ENCODE measurements at places on chromosomes 1 and 21.

- DNase-seq: no peak
Observed at GRCh38 chr1:206699000-206699586, 14.4 kb downstream of the MAPKAPK2 start.

- DNase-seq: no peak
Observed at GRCh38 chr1:165837838-165838364, 10.5 kb downstream of the UCK2 start.

DNA sequence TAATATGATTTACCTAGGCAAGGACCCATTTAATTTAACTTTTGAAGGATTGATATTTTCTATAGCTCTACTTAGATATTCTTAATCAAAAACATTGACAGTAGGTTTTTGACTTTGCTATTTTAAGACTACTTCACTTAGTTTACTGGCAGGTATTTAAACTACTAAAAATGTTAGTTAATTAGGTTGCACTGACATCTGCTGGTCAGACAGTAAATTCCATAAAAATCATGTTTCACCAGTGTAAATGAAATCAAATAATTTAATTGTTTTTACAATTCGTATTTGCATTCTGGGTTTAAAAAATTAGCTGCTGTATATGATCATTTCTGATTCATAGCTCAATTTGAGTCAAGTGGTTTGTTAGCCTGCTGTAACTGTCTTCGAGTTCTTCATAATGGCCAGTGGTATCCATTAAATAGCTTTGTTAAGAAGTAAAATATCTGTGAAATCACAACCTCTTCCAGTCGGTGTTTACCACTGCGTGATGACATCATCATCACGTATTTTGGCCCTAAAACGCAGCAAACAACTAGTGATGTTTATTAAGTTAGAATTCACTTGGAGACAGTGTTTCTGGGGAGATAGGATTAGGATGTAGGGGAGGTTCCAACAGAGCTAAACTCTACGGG is 26.2 kb downstream of the EXTL2 start:
- no peak for DNase-seq

DNA sequence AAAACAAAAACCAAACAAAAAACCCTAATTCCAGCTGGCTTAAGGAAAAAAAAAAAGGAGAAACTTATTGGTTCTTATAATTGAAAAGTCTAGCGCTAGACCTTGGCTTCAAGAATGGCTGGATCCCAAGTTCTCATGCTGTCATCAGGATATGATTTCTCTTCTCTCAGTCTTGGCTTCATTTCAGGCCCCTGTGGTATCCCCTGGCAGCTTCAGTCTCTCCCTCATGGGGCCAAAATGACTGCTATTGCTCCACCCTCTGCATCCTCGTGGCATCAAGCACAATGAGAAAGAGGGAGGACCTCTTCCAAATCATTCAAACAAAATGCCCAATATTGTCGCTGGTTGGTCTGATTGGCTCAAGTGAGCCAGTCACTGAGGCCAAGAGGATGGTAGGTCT is 80.7 kb downstream of the GIPC2 start:
- no peak for DNase-seq

DNA sequence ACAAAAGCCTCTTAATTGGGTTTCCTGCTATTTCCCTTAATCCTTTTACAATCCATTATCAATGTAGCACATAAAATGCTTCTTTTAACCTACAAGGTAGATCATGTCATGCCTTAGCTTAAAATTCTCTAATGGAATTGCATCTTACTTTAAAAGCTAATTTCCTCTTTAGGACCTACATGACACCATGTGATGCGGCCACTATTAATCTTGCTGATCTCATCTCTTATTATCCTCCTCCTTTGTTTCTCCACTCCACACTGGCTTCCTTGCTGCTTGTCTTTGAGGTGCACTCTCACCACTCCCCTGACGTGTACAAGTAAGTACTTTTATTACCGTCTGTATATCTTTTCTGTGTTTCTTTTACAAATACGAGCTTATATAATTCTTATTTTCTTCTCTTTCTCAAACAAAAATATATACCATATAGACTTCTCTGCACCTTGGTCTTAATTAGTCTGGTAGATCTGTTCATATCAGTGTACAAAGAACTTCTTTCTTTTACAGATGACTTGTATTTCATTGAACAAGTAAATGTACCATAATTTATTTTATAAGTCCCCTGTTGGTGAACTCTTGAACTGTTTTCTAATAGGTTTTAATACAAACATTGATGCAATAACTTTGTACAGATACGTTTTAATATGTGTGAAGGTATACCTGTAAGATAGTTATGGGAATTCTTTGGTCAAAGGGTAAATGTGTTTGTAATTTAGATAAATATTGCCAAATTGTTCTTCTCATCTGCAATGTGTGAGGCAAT is 28.2 kb downstream of the GPR88 start:
- DNase-seq: no peak

DNA sequence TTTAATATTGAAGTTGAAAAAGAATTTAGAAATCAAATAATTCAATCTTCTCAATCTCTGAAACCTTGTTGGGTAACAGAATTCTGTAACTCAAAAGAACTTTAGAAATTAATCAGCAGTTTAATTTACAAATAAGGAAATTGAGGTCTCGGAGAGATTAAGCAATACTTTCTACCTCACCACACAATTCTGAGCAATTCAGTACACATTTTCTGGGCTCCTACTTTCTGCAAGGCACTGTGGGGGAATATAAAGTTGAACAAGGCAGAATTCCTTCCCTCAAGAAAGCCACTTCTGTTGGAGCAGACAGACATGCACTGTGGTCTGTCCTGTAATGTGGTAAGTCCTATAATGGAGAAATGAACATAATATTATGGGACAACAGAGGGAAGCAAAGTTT is 47.7 kb downstream of the MEF2D start:
- no peak for DNase-seq

- DNase-seq: no peak
Observed at GRCh38 chr1:215003686-215004085, 78.9 kb upstream of the KCNK2 start.

- DNase-seq: no peak
Observed at GRCh38 chr1:203173566-203173965, 2.1 kb downstream of the MYBPH start.

Measured in activated CD4-positive, alpha-beta T cell treated with anti-CD3 and anti-CD28 coated beads, Interleukin-2, amount 50 U/mL, for 24 hours (primary cell).